ENCODE measurements at places on chromosomes 5 and 9.

GRCh38 chr9:127960410-127961154 lies 20.2 kb downstream of the EEIG1 start:
- no peaks in the 10 kb centered on the region for H3K27me3 ChIP-seq
- H3K4me1 ChIP-seq, result peaks cover 8% of the 10 kb centered on the region
- no peak for DNase-seq
- no peak overlapping the region for H3K27ac ChIP-seq
- H3K4me3 ChIP-seq, result no peak overlapping the region

DNA sequence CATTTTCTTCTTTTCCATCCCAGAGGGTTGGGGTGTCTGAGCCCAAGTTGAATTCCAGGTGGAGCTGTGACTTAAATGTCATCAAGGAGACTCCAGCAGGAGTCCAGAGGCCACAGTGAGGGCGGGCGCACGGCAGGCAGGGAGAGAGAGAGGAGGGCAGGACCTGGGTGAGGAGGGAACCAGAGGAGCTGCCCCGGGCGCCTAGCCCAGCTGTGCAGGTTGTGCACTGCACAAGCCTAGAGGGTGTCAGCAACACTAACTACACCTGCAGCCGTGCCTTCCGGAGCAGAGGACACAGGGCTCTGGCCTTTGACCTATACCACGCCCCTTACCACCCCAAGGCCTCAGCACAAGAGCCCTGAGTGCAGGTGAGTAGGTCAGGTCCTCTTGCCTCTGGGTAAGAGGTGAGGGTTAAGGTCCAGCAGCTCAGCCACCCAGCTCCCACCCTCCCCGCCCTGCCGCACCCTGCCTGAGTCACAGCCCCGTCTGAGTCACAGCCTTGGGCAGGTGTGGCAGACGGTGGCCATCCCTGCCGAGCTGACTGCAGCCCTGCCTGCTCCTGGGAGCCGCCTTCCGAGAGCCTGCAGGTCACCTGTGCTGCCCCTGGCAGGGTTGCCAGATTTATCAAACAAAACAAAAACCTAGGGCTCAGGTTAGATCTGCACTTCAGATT lies 6.4 kb upstream of the AGPAT2 start:
- H3K27me3 ChIP-seq, result peaks cover 16% of the 10 kb centered on the region
- no peak overlapping the region for H3K4me3 ChIP-seq
- no peaks in the 10 kb centered on the region for H3K36me3 ChIP-seq
- H3K4me1 ChIP-seq, result peaks cover 6% of the 10 kb centered on the region
- no peak for DNase-seq

- no peak overlapping the region for H3K4me3 ChIP-seq
- 0 out of 2 replicates have a peak, but pooled peaks cover 4% of the 10 kb centered on the region for H3K27me3 ChIP-seq
- no peak for DNase-seq
- no peak overlapping the region for H3K27ac ChIP-seq
- no peaks in the 10 kb centered on the region for H3K36me3 ChIP-seq
Measured at GRCh38 chr5:132859889-132860437, 6.3 kb downstream of the GDF9 start.

DNA sequence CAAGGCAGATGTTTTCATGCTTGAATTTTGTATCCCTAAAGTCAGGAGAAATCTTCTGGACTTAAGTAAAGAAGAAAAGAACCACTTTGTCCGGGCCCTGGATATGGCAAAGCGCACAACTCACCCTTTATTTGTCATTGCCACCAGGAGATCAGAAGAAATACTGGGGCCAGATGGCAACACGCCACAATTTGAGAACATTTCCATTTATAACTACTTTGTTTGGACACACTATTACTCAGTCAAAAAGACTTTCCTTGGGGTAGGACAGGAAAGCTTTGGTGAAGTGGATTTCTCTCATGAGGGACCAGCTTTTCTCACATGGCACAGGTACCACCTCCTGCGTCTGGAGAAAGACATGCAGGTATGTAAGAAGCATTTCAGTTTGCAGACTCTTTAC lies 2.3 kb downstream of the TYRP1 start:
- no peak for DNase-seq
- no peaks in the 10 kb centered on the region for H3K36me3 ChIP-seq
- H3K27me3 ChIP-seq, result no peaks in the 10 kb centered on the region
- no peak overlapping the region for H3K4me3 ChIP-seq
- no peak overlapping the region for H3K27ac ChIP-seq

GRCh38 chr9:20725675-20726074 lies 41.6 kb downstream of the FOCAD start:
- H3K4me1 ChIP-seq, result no peaks in the 10 kb centered on the region
- DNase-seq, result no peak
- H3K27ac ChIP-seq, result no peak overlapping the region
- H3K36me3 ChIP-seq, result no peaks in the 10 kb centered on the region
- no peaks in the 10 kb centered on the region for H3K27me3 ChIP-seq
- H3K4me3 ChIP-seq, result no peak overlapping the region

DNA sequence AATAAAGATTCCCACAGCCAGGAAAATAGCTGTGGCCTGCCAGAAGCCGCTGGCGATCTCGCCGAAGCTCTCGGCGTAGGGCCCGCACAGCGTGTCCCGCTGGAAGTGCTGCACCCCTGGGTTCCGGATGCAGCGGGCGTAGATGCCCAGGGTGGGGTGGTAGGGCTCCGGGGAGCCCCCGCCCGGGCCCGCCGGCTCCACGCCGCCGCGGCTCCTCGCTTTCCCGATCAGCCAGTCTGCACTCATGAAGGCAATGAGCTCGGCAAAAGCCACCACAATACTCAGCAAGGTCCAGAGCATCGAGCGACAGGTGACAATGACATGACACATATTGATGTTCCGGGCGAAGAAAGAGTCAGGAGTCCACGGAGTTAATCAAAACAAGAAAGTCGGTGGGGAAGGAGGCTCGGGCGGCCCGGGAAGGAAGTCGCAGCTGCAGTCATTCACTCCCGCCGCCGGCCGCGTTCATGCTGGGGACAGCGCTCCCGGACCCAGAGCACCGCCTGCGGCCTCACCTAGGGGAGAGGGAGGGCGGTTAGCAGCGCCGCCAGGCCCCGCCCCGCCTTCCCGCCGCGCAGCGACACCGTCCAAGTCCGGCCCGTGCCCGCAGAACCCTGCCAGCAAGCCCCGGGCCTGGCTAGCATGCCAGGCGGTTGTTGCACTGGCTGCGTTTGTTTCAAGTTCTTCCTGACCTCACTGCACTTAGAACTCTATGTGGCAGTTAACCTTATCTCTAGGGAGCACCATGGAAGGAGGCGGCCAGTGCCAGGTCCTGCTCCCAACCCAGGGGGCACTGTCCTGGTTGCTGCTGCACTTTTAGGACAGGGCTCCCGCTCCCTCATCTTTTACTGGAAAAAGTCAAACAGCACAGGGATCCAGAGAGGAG lies 138.4 kb downstream of the LHFPL2 start:
- H3K4me1 ChIP-seq, result peaks cover 8% of the 10 kb centered on the region
- H3K4me3 ChIP-seq, result no peak overlapping the region
- DNase-seq, result no peak
- no peaks in the 10 kb centered on the region for H3K27me3 ChIP-seq

DNA sequence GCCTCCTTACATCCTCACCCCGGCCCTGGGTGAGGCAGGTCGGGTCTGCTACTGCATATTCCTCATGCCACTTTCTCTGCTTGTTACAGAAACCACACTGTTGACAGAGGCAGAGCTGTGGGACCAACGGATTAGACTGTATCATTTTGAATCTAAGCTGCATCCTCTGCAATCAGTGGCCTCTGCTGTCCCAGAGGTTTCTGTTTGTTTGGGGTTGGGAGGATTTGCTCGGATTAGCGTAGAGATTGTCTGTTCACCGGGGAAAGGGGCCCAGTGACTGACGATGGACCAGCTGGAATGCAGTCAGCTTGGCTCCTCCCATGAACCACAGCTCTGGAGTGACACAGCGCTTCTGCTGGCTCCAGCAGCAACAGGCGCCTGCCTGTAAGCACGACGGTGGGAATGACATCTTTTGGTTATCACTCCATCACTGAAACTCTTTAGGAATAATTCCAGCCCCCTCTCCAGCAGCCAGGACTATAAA lies 37.3 kb upstream of the ADRA1B start:
- no peaks in the 10 kb centered on the region for H3K27me3 ChIP-seq
- H3K4me1 ChIP-seq, result peaks cover 44% of the 10 kb centered on the region
- no peaks in the 10 kb centered on the region for H3K36me3 ChIP-seq
- no peak overlapping the region for H3K4me3 ChIP-seq
- DNase-seq, result peak; percentile 91

DNA sequence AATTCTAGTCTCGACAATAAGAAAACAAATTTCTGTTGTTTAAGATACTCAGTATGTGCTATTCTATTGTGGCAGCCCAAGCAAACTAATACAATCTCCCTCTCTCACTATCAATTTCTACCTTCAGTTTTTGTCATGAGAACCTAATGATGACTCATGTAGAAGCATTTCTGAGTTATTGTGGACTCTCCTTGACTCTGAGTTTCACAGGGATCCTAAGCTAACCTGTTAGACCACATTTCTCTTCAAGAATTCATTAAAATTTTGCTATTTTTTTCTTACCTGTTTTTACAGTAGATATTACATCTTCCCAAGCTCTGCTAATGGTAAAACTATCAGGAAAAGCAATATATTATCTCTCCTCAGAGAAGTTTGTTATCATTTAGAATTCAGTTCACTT lies 599.1 kb upstream of the TYRP1 start:
- DNase-seq, result no peak
- no peaks in the 10 kb centered on the region for H3K4me1 ChIP-seq
- no peak overlapping the region for H3K27ac ChIP-seq
- no peak overlapping the region for H3K4me3 ChIP-seq

- no peaks in the 10 kb centered on the region for H3K27me3 ChIP-seq
- H3K4me3 ChIP-seq, result no peak overlapping the region
- peaks cover 15% of the 10 kb centered on the region for H3K36me3 ChIP-seq
- DNase-seq, result no peak
- no peaks in the 10 kb centered on the region for H3K4me1 ChIP-seq
Measured at GRCh38 chr5:75558981-75559632, 47.4 kb downstream of the POLK start.

DNA sequence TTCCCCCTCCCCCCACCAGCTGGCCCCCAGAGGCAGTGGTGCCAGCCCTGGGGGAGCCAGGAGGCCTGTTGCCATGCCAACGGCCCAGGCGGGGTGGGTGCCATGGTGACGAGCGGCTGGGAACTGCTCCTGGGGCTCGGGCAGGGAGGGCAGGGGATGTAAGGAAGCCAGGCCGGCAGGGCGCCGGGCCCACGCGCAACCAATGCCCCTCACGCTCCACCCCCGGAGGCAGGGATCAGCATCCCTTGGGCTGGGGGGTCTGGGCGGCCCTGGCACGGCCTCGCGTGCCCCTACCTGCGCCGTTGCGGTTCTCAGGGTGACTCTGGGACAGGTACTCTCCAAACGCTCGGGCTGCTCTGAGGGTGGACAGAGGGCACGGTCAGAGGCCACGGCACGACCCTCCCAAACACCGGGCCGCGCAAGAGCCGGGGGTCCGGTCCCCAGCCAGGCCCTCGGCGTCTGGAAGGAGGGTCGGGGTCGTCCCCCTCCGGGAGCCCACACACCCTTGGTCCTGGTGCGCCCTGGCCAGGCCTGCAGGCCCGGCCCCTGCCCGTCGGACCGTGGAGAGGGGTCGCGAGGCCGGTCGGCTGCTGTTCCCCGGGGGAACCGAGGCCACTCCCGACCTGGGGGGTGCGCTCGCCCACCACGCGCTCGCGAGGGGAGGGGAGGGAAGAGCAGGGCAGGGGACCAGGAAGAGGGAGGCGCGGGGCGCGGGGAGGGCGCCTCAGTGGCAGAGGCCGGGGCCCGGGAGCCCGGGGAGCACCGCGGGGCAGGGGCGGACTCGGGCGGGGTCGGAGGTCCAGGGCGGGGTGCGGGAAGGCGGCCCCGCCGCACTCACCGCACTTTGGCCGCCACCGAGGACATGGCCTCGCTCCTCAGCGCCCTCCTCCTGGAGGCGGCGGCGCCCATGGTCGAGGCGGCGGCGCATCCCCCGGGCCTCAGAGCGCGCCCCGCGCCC lies 661 bp downstream of the NSMF start:
- DNase-seq, result no peak
- peak overlapping the region; percentile 47 for H3K27ac ChIP-seq
- H3K4me1 ChIP-seq, result peaks cover 45% of the 10 kb centered on the region
- H3K4me3 ChIP-seq, result peak overlapping the region; percentile 84
- peaks cover 40% of the 10 kb centered on the region for H3K36me3 ChIP-seq
- H3K27me3 ChIP-seq, result no peaks in the 10 kb centered on the region

GRCh38 chr5:16803831-16804230 lies 132.3 kb downstream of the MYO10 start:
- 0 out of 2 replicates have a peak, but pooled peaks cover 3% of the 10 kb centered on the region for H3K4me1 ChIP-seq
- H3K4me3 ChIP-seq, result no peak overlapping the region
- H3K27ac ChIP-seq, result no peak overlapping the region
- H3K36me3 ChIP-seq, result no peaks in the 10 kb centered on the region

DNA sequence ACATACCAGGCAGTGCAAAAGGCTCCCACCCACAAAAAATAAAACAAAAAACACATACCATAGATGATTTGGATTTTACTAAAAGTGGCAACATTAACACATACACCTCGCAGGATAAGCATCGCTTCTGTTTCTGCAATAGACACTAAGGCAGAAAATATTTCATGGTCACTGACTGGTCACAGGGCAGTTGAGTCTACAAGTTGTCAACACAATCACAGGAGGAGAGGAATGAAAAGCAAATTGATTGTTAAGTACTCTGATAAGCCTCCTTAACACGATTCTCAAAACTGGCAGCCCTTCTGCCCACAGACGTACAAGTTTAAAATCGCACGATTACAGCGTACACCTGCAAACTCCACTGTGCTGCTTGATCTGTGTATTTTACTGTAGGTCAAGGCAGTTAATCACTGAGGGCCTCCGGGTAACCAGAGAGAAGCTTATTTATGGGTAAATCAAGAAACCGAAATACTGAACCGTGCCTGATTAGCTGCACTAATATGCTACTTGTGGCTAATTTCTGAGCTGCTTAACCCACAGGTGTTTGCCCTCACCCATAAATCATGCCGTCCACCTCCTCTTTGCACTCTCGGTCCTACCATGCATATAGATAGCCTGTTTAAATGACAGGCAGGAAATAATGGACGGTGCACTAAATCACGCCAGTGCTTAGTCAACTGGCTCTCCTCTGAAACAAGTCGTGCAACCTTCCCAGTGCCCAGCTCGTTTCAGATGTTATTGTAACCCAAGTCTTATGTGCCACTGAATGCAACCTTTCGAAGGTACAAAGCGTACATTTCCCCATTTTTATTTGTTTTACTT lies 659.4 kb upstream of the ADAMTS16 start:
- no peaks in the 10 kb centered on the region for H3K4me1 ChIP-seq
- no peak overlapping the region for H3K4me3 ChIP-seq
- no peak overlapping the region for H3K27ac ChIP-seq
- no peak for DNase-seq
- no peaks in the 10 kb centered on the region for H3K36me3 ChIP-seq

- no peaks in the 10 kb centered on the region for H3K27me3 ChIP-seq
- H3K4me3 ChIP-seq, result no peak overlapping the region
- no peaks in the 10 kb centered on the region for H3K36me3 ChIP-seq
- DNase-seq, result no peak
- H3K27ac ChIP-seq, result no peak overlapping the region
Measured at GRCh38 chr5:35466746-35467145, 150.9 kb upstream of the SPEF2 start.

DNA sequence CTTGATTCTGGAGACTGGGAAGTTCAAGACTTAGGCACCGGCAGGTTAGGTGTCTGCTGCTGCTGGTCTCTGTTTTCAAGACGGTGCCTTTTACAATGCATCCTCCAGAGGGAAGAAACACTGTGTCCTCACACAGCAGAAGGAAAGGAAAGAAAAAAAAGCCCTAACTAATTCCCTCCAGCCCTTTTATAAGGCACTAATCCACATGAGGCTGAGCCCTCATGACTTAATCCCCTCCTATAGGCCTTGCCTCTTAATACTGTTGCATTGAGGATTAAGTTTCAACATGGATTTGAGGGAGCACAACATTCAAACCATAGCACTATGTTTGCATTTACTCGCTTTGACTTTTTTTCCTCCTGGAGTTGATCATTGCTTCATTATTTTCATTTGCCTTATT lies 585.9 kb downstream of the TLR4 start:
- no peak for DNase-seq
- H3K36me3 ChIP-seq, result no peaks in the 10 kb centered on the region
- no peaks in the 10 kb centered on the region for H3K27me3 ChIP-seq
- H3K27ac ChIP-seq, result no peak overlapping the region

Measured in SJSA1 (cell line).